ENCODE measurements at places on chromosomes 13 and 19.

- no peak for DNase-seq
These were observed 26.9 kb downstream of the UTP14C start for GRCh38 chr13:52051400-52051799.

- DNase-seq: no peak
These were observed 13.5 kb downstream of the NOTCH3 start for GRCh38 chr19:15187026-15188007.

DNA sequence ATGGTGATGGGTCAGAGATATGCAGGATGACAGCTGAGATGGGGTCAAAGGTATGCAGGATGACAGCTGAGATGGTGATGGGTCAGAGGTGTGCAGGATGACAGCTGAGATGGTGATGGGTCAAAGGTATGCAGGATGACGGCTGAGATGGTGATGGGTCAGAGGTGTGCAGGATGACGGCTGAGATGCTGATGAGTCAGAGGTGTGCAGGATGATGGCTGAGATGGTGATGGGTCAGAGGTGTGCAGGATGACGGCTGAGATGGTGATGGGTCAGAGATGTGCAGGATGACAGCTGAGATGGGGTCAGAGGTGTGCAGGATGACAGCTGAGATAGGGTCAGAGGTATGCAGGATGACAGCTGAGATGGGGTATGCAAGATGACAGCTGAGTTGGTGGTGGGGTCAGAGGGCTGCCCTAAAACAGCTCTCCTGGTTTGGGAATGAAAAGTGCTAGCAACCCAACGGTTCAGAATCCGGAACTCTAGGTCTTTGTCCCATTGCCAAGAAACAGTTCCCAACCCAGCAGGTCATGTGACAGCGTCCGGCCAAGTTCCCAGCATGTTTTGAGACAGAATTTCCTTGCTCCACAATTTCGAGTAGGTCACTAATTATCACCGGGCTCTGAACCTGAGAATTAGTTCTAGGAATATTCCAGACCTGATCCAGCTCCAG, 3.2 kb downstream of the SELENOW start:
- DNase-seq: no peak

DNA sequence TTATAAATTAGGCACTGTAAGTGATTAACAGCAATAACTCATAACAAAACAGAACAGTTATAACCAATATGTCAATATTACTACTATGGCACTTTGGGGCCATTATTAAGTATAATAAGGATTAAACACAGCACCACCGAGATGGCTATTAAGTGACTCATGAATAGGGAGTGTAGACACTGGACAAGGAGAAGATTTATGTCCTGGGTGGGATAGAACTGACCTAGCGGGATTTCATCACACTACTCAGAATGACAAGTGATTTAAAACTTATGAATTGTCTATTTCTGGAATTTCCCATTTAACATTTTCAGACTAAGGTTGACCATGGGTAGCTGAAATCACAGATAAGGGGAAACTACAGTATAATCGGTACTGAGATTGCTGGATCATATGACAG, 79.0 kb upstream of the SLC7A1 start:
- DNase-seq: peak; percentile 54

- DNase-seq: peak; percentile 49
These were observed 3.5 kb upstream of the DOCK6 start for GRCh38 chr19:11265785-11266236.

DNA sequence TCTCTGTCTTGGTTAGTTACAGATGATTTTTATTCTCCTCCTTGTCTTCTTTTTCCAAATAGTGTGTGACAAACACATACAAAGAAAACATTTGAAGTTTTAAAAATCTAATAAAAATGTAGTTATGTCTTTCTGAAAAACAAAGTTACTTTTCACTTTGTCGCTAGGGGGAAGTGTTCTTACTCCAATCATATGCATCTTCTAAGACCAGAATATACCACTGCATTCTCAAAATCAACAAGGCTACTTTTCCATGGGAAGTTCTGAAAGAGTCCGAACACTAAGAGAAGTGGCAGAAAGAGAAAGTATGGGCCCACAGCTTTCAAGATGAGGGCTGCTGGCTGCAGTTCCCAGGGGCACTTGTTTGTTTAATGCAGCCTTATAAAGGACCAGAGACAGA, 208.9 kb downstream of the DCT start:
- DNase-seq: no peak

GRCh38 chr13:25153736-25154135, 18.4 kb downstream of the AMER2 start:
- no peak for DNase-seq

DNA sequence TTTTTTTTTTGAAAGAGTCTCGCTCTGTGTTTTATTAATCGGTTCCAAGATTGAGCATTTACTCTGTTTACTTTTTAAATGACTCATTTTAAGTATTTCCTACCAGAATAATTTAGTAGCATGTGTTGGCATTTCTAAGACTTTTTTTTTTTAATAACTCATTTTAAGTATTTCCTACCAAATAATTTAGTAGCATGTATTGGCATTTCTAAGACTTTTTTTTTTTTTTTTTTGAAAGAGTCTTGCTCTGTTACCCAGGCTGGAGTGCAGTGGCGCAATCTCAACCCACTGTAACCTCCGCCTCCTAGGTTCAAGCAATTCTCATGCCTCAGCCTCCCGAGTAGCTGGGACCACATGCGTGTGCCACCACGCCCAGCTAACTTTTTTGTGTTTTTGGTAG, 13.1 kb downstream of the SETDB2 start:
- DNase-seq: no peak

DNA sequence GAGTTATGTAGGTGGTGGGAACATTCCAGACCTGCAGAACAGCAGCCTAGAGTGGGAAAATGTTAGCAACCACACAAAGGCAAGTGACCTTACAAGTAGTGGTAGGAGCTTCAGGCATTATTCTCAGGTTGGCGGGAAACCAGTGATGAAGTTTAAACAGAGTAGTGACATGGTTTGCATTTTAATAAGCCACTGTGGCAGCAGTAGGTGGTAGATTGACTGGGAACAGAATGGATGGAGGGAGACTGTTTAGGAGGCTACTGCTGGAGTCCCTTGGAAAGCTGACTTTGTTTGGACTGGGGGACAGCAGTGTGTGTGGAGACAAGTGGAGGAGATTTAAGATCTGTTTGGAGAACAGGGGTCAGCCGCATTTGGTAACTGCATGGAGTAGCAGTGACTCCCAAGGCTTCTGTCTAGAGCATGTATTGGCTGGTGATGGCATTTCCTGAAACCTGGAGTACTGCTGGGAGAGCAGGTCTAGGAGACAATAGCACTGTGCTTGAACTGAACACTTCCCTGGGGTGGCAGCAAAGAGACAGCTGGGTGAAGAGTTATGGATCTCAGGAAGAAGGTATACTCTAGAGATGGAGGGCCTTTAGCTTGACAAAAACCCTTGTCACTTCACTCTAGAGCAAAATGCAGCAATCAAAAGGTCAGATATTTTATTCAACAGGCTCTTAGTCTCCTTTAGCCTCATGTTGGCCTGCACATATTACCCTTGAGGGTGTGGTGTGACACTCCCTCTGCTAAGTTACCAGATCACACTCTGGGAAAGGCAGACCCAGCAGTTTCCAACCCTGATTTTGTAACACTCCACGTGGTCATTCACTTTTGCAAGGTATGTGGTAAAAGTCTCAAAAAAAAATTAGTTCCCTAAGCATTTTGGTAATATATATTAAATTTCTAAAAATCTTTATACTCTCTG, 70.3 kb downstream of the DHRS12 start:
- peak; percentile 85 for DNase-seq

- DNase-seq: no peak
These were observed 862.6 kb downstream of the EFNB2 start for GRCh38 chr13:105672881-105673280.

- no peak for DNase-seq
These were observed 13.7 kb downstream of the SLC7A10 start for GRCh38 chr19:33211794-33212435.

GRCh38 chr19:1076046-1076386, 9.0 kb downstream of the ARHGAP45 start:
- DNase-seq: no peak

DNA sequence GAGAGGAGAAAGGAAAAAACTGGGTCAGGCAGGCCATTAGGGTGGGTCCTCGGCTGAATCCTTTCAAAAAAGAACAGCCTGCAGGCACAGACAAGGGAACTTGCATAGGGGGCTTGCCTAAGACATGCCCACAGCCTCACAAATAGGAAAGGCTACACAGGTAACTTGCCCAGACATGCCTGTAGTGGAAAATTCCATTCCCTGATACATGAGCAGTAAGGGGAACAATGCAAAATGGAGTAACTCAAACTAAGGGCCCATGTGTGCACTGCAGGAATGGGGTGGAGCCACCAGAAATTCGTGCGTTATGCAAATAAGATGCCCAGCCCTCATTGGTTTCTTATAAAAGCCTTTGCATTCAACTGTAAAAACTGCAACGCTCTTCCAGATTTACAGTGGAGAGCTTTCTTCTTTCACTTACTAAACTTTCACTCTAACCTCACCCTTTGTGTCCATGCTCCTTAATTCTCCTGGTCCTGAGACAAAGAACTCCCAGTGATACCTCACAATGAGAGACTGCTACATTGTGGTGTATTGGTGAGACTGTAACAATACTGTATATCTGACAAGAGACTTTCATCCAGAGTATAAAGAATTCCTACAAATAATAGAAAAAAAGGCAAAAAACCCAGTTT, 59.5 kb upstream of the SLITRK1 start:
- DNase-seq: no peak

- no peak for DNase-seq
These were observed 187.3 kb downstream of the NDFIP2 start for GRCh38 chr13:79668201-79668752.

DNA sequence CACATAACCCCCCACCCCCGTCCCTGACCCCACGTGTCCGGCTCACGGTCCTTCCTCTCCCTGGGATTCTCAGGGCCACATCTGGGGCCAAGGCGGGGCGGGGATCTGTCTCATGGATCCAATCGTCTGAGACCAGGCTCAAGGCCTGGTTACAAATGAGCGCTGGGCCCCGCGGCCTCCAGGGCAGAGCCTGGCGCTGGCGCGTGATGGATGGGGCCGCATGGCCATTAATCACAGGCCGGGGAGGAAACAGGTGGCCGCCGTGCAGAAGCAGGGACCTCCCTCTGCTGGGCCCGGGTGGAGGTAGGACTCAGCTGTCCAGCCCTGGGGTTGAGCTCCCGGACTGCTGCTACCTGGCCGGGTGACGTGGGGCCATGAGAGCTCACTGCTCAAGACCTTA, 5.8 kb upstream of the TLE5 start:
- DNase-seq: no peak

GRCh38 chr13:77353995-77354394, 27.1 kb upstream of the MYCBP2 start:
- DNase-seq: no peak

GRCh38 chr13:97069050-97069815, 75.0 kb upstream of the OXGR1 start:
- no peak for DNase-seq

- DNase-seq: peak; percentile 29
These were observed 92.9 kb upstream of the SGCG start for GRCh38 chr13:23087880-23088279.

DNA sequence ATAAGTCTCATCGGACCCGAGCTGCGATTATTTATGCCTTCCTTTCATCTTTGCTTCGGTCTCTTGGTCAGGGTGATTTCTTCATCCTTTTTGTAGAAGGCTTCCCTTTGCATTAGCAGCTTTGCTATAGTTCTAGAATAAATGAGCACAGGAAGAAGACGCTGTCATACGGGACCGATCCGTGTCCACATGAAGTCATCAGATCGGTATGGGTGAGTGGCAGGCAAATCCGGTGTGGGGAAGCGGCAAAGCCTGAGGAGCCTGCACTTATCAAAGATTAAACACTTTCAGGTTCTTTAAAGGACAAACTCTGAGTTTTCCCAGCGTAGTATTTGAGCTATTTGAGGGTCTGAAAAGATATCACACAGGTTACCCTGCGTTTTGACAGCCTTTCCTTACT, 119.3 kb downstream of the IRS2 start:
- DNase-seq: peak; percentile 50

DNA sequence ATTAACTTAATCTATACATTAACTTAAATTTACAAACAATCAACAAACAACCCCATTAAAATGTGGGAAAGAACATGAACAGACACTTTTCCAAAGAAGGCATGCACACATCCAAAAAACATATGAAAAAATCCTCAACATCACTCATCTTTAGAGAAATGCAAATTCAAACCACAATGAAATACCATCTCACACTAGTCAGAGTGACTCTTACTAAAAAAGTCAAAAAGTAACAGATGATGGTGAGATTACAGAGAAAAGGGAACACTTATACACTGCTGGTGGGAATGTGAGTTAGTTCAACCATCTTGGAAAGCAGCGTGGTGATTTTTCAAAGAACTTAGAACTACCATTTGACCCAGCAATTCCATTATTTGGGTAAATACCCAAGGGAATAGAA, 759.2 kb upstream of the SLITRK1 start:
- peak; percentile 53 for DNase-seq

GRCh38 chr19:8635422-8635821, 5.0 kb downstream of the NFILZ start:
- DNase-seq: no peak

DNA sequence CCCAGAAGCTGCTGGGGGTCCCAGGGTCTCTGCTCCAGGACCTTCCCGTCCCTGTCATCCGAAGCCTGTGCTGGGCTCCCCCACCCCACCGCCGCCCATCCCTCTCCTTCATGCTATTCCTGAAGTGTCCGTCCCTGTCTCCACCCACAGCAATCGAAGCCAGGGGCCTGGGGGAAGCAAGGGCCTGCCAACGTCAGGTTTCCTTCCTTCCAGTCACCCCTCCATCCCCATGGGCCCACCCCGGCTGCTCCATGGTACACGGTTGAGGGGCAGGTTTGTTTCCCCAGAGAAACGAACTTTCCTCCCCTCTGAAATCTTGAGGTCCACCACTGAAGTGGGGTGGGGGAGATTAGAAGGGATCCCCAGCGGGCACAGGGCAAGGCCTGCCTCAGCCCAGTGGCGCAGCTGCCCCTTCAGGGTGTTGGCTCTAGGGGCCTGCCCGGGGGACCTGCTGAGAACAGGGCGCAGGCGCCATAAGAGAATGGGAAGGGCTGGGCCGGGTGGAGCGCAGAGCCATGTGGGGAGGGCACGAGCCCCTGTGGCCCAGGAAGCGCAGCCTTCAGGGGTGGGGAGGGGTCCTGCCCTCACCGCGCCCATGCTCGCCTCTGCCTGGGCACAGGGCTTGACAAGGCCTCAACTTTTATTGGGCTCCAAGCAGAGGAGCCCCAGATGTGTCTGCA, 16.1 kb downstream of the CEBPG start:
- DNase-seq: no peak

- no peak for DNase-seq
These were observed 7.1 kb downstream of the AKAP11 start for GRCh38 chr13:42279080-42279479.
